Uterus (tissue), 4 donors: ENCODE measurements at places on chromosomes 7 and 10. TPM values are rescaled to one million over a fixed set of nuclear protein-coding genes. Genes with fewer than 3 reads are reported as not detected.

SLC13A4 gene
- total RNA-seq: not detected

ACTA2 gene
- 4,453 TPM for total RNA-seq

VPS37D gene
- 6.7 TPM for total RNA-seq

NHLRC2 gene
- 52.2 TPM for total RNA-seq

DDIT4 gene
- 210 TPM for total RNA-seq

HIP1 gene
- total RNA-seq: 13.5 TPM

SLC16A9 gene
- 63.0 TPM for total RNA-seq

PRSS37 gene
- total RNA-seq: not detected

FKBP9 gene
- total RNA-seq: 328 TPM

DNA sequence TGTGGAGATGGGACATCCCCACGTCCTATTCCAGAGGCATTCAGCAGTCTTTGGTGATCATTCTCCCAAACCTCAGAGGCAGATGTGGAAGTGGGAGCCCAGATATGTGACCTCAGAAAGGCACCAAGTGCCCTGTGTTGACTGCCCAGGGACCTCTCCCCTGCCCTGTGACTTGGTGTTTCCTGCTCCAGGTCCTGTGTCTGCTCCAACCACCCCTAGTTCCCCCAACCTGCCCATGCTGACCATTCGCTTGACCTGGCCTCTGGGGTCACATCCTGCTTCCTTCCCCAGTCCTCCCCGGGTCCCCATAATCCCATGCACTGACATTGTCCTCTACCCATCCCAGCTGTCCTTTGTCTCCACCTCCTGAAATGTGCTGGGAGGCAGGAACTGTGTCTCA lies 7.6 kb downstream of the CYP26A1 start:
- H3K27me3 ChIP-seq: peaks cover 5% of the 10 kb centered on the region
- no peaks in the 10 kb centered on the region for H3K4me1 ChIP-seq
- DNase-seq: no peak
- H3K27ac ChIP-seq: no peak overlapping the region
- H3K4me3 ChIP-seq: no peak overlapping the region

DNA sequence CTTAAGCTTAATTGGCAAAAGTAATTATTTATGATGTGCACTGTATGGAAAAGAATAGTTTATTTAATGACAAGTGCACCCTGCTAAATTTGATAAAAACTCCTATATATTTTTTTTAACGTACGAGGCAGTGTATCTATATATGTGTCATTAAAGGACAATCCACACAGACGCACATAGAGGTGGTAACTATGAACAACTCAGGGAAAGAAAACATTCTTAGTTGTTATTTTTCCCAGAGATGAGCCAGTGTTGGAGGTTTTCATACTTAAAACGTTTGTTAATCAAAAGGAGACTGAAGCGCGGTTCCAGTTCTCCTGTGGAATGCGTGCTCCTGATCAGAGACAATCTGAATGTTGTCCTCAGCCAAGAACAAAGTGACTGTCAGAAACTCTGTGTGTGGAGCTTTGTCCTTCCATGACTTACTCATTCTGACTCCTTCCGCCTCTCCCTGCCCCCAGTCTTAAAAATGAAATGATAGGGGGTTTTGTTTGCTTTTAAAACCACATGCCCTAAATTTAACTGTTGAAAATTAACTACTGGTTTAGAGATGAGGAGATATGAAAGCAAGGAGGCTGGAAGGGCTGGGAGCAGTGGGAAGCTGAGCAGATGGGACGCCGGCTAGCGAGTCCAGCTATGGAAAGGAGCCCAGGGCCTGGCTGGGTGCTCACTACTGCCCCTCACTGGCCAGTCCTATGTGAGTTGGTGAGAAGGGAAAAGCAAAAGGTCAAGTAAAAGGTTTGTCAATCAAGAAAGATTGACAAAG lies 99.6 kb downstream of the SVIL start:
- peak; percentile 55 for DNase-seq
- no peaks in the 10 kb centered on the region for H3K4me1 ChIP-seq

DNA sequence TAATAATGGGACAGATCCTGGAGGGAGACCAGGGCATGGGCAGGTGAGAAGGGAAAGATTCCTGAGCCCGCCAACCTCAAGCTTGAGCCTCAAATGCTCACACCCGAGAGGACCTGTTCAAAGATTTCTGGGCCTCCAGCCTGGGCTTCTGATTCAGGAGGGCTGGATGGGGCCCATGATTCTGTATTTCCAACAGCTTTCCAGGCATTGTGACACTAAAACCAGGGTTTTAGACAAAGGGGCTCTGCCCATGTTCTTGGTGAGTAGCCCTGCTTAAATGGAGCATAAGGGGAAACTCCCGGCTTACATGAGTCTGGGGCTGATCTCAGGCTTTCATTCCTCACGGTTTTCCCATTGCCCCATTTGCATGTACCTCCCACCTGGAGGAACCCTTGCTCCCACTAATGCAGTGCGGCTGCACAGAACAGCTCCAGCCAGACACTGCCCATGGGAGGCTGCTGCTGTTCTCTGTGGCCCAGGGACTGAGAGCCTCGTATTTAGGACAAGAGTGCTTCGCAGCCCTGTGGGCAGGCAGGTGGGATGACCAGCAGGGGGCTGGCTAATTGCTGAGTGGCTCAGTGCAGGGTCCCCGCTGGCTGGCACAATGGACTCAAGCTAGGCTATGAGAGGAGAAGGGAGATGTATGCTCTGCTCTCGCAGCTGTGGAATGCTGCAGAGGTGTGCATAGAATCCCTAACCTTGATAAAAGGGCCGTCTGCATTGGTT lies 135.3 kb upstream of the COBL start:
- no peak overlapping the region for H3K27ac ChIP-seq
- no peak for DNase-seq
- H3K36me3 ChIP-seq: no peaks in the 10 kb centered on the region
- no peaks in the 10 kb centered on the region for H3K27me3 ChIP-seq
- H3K4me3 ChIP-seq: no peak overlapping the region

GRCh38 chr7:69108097-69108496 lies 490.2 kb upstream of the AUTS2 start:
- DNase-seq: no peak
- H3K4me1 ChIP-seq: no peaks in the 10 kb centered on the region
- no peak overlapping the region for H3K4me3 ChIP-seq
- H3K27me3 ChIP-seq: no peaks in the 10 kb centered on the region
- H3K27ac ChIP-seq: no peak overlapping the region
- H3K36me3 ChIP-seq: no peaks in the 10 kb centered on the region

- no peak for DNase-seq
- no peaks in the 10 kb centered on the region for H3K4me1 ChIP-seq
- H3K36me3 ChIP-seq: no peaks in the 10 kb centered on the region
Observed at GRCh38 chr10:118564114-118564513, 31.3 kb downstream of the PRLHR start.

GRCh38 chr7:129572205-129572604 lies 39.3 kb upstream of the NRF1 start:
- no peaks in the 10 kb centered on the region for H3K4me1 ChIP-seq
- H3K36me3 ChIP-seq: no peaks in the 10 kb centered on the region
- H3K4me3 ChIP-seq: no peak overlapping the region
- DNase-seq: no peak
- H3K27ac ChIP-seq: no peak overlapping the region

DNA sequence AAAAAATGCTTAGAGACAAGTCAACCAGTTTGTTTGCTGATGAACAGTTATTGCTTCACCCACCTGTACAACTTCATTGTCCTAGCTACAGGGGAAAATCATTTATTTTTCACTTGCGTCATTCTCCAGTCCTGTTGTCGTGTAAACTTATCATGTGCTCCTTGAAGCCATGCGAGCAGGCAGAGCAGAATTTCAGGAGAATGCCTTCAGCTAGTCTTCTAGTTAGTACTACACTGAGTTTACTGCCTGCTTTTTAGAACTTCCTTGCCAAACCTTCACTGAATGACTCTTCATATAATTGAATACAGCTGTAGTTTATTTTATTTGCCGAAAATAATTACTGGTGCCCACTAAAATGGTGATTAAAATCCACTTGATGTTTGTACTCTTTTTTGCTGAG lies 15.6 kb downstream of the RPA3 start:
- no peaks in the 10 kb centered on the region for H3K27me3 ChIP-seq
- no peak for DNase-seq

DNA sequence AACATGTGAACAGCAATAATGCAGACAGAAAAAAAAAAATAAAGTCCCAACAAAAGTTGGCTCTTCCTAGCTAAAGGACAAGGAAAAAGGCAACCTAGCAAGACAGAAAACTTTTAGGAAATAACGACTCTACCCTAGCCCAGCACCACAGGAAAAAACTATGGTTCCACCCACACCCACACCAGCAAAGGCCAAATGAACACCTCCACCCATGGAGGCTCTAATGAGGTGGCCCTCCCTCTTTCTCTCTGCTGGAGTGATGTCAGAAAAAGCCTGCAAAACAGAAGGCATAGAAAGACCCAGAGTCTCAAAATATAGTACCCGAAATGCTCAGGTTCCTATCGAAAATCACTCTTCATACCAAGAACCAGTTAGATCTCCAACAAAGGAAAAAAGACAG lies 28.4 kb downstream of the SYPL1 start:
- no peak overlapping the region for H3K4me3 ChIP-seq
- DNase-seq: no peak
- H3K4me1 ChIP-seq: no peaks in the 10 kb centered on the region
- H3K36me3 ChIP-seq: no peaks in the 10 kb centered on the region

DNA sequence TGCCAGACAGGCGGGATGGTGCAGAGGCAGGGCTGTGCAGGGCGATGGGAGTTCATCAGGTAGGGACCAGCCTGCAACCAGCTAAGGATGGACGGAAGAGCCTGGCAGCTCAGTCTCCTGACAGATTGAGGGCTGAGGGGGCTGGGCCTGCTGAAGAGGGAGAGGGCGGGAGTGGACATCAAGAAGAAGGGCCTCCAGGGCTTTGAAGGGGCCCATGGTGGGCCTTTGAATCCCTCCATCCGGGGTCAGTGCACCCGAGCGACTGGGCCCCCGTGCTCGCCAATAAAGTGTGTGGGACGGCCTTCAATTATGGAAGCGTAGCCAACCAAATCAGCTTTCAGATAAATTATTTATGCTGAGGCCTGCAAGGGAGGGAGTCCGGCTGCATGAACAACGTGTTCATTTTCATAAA lies 431.2 kb downstream of the RPS24 start:
- no peaks in the 10 kb centered on the region for H3K27me3 ChIP-seq
- no peaks in the 10 kb centered on the region for H3K4me1 ChIP-seq
- peak overlapping the region; percentile 47 for H3K27ac ChIP-seq
- no peak overlapping the region for H3K4me3 ChIP-seq

GRCh38 chr10:95478935-95479334 lies 82.2 kb downstream of the SORBS1 start:
- H3K36me3 ChIP-seq: no peaks in the 10 kb centered on the region
- H3K4me1 ChIP-seq: peaks cover 9% of the 10 kb centered on the region
- no peak for DNase-seq
- no peaks in the 10 kb centered on the region for H3K27me3 ChIP-seq
